Omental fat pad (tissue), 4 donors: ENCODE measurements at places on chromosomes 6 and 20. TPM values are rescaled to one million over a fixed set of nuclear protein-coding genes. Genes with fewer than 3 reads are reported as not detected.

DNA sequence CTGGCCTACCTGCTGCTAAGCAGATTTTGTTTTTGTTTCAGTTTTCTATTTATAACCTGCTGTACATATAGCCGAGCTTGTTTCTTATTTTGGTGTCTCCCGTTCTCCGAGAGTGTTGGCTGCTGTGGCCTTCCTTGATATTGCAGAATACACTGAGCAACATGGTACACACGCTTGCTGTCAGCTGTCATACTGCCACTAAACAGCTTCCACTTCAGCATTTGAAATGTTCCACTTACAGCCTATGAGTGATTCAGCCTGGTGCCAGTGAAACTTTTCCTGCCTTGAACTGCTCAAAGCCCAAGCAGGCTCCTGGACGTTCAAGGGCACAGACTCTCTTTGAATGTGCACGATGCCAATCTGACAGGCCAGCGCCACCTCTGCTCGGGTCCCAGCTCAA lies 87.1 kb downstream of the PSMG4 start:
- DNase-seq, result no peak

GRCh38 chr6:108574457-108575141 lies 13.9 kb downstream of the FOXO3 start:
- DNase-seq, result no peak

- no peak for DNase-seq
Observed at GRCh38 chr6:39339096-39339867, 16.8 kb upstream of the KCNK16 start.

GRCh38 chr6:74902089-74902488 lies 303.8 kb downstream of the COL12A1 start:
- DNase-seq, result no peak

GRCh38 chr20:33725607-33726264 lies 5.6 kb upstream of the PXMP4 start:
- DNase-seq, result no peak

GRCh38 chr6:39851331-39851730 lies 59.2 kb downstream of the DAAM2 start:
- no peak for DNase-seq

DNA sequence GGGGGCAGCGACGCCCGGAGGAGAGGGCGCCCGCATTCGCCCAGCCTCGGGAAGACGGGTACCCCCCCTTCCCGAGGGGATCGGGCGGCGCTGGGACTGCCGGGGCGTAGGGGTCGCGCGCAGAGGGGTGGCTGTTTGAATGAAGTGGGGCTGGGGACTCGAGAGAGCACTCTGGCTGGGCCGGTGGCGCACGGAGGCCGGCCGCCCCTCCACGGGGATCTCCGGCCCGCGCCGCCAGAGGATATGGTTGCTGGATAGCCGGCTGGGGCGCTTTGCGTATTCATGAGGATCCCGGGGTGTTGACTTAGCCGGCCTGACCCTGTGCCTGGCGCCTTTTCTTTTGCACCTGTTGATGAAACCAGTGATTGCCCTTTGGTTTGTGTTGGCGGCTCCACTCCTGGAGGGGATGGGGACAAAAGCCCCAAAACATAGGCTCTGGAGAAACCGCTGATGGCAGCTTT lies 469 bp downstream of the SYNJ2 start:
- DNase-seq, result no peak

DNA sequence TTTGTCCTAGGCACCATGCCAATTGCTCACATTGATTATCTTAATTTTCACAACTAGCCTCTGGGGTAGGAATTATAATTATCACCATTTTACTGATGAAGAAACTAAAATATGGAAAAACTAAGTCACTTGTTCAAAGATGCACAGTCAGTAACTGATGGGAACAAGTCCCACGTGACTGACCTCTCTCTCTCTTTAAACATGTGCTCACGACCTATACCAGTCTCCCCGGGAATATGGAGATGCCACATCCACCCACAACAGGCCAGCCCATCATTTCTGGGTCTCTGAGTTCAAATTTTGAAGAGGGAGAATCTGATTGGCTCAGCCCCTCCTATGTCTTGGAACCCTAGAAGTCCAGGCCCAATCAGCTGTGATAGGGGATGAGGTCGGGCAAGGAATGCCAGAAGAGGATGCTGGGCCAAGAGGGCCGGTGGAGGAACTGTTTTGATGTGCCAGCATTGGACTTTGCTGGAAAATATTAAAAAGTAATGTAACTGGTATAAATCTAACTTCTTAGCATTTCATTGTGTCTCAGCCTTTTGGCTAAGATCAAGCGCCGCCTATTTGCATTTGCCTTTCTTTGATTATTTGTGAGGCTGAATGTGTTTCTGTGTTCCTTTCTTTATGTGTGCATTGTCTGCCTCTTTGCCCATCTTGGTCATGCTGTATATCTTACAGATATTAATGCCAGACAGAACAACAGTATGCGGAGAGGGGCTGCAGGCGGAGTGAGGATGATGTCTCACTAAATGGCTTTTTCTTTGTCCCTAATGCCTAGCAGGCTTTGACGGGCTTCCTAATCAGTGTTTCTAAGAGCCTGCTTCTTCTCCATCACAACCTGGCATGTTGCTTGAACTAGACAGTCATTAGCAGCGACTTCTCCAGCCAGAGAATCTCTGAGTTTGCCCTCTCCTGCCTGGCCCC lies 126.6 kb downstream of the VEGFA start:
- no peak for DNase-seq

GRCh38 chr6:163986313-163986712 lies 571.8 kb downstream of the QKI start:
- DNase-seq, result no peak

DNA sequence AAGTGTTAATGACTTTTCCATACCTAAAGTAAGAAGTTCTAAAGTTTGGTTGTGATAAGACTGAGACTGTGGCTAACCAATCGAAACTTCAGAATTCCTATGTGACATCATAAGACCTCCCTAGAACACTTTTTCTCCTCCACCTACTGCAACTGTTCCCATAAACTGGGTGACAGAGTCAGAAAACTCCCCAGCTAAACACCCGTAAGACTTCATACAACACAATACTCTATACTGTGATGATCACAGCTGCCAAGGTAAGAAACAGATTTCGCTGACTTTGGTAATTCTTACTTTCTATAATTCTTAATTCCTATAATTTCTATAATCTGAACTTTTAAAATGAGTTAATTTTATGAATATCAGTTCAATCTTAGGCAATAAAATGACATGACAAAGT lies at the start of gene PLN:
TSS of gene PLN (plus strand) at position 161 of the 400 bp plus-strand sequence. CDS start 10,626 bp downstream, outside the sequence.
- DNase-seq, result no peak

- DNase-seq, result no peak
Observed at GRCh38 chr20:18794428-18794787, 19.2 kb upstream of the SCP2D1 start.

DNA sequence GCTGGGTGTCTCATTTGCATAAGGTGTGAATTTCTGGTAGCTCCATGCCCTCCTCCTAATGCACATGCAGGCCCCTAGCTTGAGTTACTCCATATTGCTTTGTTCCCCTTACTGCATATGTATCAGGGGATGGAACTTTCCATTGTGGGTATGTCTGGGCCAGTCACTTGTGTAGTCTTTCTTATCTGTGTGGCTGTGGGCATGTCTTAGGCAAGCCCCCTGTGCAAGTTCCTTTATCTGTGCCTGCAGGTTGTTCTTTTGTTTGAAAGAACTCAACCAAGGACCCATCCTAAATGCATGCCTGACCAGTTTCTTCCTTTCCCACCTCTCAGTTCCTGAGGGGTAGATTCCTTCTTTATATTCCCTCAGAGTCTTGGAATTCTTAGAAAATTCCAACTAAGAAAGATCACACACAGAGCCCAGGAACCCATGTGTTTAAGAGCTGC lies 23.6 kb downstream of the MBOAT1 start:
- DNase-seq, result no peak

DNA sequence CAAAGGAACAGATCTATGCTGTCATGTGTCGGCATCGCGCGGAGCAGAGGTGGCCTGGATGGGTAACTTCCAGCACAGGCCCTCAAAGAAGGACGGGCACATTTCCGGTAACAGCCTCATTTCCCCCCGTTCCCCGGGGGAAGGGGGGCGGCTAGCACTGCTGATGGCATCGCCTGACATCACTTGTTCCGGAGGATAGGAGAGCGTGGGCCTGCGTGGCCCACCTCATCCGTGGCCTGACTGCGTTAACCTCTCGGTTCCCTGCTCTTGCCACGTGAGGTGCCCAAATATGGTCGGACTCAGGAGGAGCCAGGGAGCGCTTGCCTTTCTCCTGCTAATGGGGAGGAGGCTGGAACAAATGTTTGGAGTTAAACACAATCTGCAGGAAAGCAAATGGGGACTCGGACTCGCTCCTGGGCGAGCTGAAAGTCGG lies at the start of gene AKAP12:
TSS of gene AKAP12 (plus strand) at position 365 of the 433 bp plus-strand sequence. CDS start 596 bp downstream, outside the sequence.
- no peak for DNase-seq

Gene BANF2
- total RNA-seq, result not detected

Gene LINC00237
- not detected for total RNA-seq

Gene MYBL2
- total RNA-seq, result not detected

Gene BACH2
- 4.9 TPM for total RNA-seq

Gene MOG
- total RNA-seq, result not detected

Gene GJA1
- total RNA-seq, result 54.2 TPM

Gene SEMG1
- total RNA-seq, result not detected
